ENCODE measurements at places on chromosomes 2 and 18.

- peaks cover 5% of the 10 kb centered on the region for H3K36me3 ChIP-seq
- DNase-seq: no peak
- H3K27me3 ChIP-seq: no peaks in the 10 kb centered on the region
- H3K4me1 ChIP-seq: peaks cover 56% of the 10 kb centered on the region
Observed at GRCh38 chr2:74000666-74001065, 16.0 kb downstream of the TET3 start.

DNA sequence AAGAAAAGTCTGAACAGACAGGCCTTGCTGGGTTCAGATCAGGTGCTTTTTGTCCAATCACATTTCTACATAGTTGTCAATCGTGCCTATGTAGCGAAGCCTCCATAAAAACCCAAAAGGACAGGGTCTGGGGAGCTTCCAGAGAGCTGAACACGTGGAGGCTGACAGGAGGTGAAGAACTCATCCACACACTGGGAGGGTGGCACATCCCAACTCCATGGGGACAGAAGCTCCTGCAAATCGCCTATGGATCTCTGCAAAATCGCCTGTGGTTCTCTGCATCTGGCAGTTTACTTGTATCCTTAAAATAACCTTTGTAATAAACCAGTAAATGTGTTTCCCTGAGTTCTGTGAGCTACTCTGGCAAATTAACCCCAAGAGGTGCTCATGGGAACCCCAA, 12.4 kb downstream of the ALPK2 start:
- no peak for DNase-seq
- peak overlapping the region; percentile 73 for H3K27ac ChIP-seq
- H3K27me3 ChIP-seq: no peaks in the 10 kb centered on the region
- peaks cover 21% of the 10 kb centered on the region for H3K4me1 ChIP-seq

GRCh38 chr2:215082446-215082845, 56.0 kb downstream of the ABCA12 start:
- H3K27ac ChIP-seq: no peak overlapping the region
- H3K4me3 ChIP-seq: no peak overlapping the region

- no peak overlapping the region for H3K4me3 ChIP-seq
- peak overlapping the region; percentile 28 for H3K27ac ChIP-seq
- H3K4me1 ChIP-seq: peaks cover 49% of the 10 kb centered on the region
- H3K36me3 ChIP-seq: peaks cover 2% of the 10 kb centered on the region
Observed at GRCh38 chr2:160372585-160372984, 121.0 kb downstream of the RBMS1 start.

GRCh38 chr2:81835321-81836000, 1530.9 kb upstream of the LRRTM1 start:
- H3K4me3 ChIP-seq: no peak overlapping the region
- no peaks in the 10 kb centered on the region for H3K27me3 ChIP-seq
- DNase-seq: no peak
- H3K27ac ChIP-seq: no peak overlapping the region
- H3K4me1 ChIP-seq: no peaks in the 10 kb centered on the region

DNA sequence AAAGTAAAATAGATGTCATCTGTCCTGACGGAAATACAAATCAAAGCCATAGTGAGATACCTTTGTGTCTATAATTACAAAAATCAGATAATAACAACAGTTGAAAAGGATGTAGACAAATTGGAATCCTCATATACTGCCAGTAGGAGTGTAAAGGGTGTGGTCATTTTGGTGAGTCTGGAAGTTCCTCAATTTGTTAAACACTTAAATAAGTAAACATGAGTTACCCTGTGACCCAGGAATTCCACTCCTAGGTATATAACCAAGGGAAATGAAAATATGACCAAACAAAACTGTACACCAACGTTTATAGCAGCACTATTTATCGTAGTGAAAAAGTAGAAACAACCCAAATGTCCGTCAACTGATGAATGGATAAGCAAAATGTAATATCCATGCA, 24.0 kb downstream of the R3HDM1 start:
- peaks cover 3% of the 10 kb centered on the region for H3K36me3 ChIP-seq
- H3K27ac ChIP-seq: no peak overlapping the region
- peaks cover 8% of the 10 kb centered on the region for H3K4me1 ChIP-seq
- no peak for DNase-seq
- no peaks in the 10 kb centered on the region for H3K27me3 ChIP-seq

DNA sequence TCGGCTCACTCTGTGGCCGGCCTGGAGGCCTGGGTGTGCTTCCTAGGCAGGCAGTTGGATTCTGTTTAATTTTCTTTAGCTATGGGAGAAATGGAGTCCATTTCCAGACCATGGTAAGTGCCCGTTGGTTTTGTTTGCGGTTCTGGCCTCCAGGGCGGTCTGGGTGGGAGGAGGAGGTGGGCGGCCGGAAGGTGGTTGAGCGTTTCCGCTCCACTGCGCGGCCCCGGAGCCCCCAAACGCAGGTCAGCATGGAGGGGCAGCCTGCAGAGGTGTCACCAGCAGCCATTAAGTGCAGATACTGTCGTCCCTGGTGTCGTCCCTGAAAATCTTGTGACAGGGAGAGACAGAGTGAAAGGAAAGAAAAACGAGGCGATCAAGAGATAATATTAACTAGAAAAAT, 303.9 kb downstream of the GBX2 start:
- no peak overlapping the region for H3K4me3 ChIP-seq
- no peak overlapping the region for H3K27ac ChIP-seq
- H3K36me3 ChIP-seq: no peaks in the 10 kb centered on the region
- no peaks in the 10 kb centered on the region for H3K4me1 ChIP-seq

GRCh38 chr18:10459587-10459986, 5.2 kb downstream of the APCDD1 start:
- H3K27me3 ChIP-seq: peaks cover 8% of the 10 kb centered on the region
- peaks cover 2% of the 10 kb centered on the region for H3K4me1 ChIP-seq
- no peak for DNase-seq
- H3K27ac ChIP-seq: no peak overlapping the region
- H3K4me3 ChIP-seq: no peak overlapping the region

DNA sequence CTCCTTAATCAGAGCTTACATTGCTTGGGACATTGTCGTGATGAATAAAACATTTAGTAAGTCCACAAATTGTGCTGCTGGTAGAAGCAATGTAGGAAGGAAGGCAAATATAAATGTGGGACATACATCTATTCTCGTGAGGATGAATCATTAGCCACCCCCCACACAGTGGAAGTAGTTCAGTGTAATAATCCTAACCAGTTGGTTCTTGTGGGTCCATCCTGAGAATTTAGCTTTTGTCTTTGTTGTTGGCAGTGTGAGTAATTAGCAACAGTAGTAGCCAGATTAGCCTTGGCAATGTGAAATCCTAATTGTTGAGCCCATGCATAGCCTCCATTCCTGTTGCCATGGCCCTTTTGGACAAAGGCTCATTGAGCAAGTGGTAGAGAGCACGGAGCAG, 532.1 kb downstream of the FBXO15 start:
- no peaks in the 10 kb centered on the region for H3K4me1 ChIP-seq
- DNase-seq: no peak
- H3K27me3 ChIP-seq: no peaks in the 10 kb centered on the region

GRCh38 chr18:46386788-46387187, 270.2 kb downstream of the LOXHD1 start:
- no peaks in the 10 kb centered on the region for H3K36me3 ChIP-seq
- H3K27ac ChIP-seq: no peak overlapping the region
- peaks cover 5% of the 10 kb centered on the region for H3K27me3 ChIP-seq

DNA sequence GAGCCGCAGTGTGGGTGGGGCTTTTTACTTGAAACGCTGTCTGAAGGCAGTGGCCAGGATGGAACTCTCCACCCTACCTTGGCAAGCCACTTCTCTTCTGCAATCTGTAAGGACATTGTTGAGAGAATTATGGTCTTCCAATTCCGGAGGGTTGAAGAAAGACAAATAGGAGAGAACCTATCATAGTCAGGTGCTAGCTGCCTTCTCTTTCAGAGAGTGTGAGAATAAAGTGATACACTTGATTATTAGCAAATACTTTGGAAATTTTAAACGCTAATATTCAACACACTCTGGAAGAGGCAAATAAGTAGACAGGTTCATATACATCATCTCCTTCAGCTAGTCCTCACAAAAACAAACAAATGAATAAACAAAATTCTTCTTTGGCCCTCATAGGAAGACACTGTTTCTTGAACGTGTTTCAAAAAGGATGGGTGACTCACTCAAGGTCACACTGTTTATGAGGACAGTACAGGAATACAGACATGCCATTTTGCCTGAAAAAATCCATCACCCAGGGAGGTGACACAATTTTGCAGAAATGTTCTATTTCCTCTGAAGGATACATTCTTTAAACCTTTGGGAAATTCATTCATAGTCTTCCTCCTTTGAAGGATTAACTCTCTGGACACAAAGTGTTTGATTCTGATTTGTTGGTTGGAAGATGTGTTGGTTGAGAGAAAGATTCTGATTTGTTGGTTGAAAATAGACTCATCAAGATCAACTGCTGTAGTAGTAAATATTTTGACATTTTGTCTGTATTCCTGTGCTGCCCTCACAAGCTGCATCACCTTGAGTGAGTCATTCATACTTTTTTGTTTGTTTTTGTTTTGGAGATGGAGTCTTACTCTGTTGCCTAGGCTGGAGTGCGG, 2.2 kb upstream of the IL1RN start:
- peaks cover 19% of the 10 kb centered on the region for H3K4me1 ChIP-seq
- no peak overlapping the region for H3K4me3 ChIP-seq
- H3K27me3 ChIP-seq: no peaks in the 10 kb centered on the region

GRCh38 chr18:63586966-63587365, at the start of gene SERPINB13:
Gene SERPINB13 (plus strand): TSS chr18:63587343. CDS start chr18:63588668, 1,325 bp downstream.
- no peak within 1 kb of the TSS for H3K27ac ChIP-seq
- no peak within 1 kb of the TSS for H3K4me3 ChIP-seq
- DNase-seq: no peak
- H3K27me3 ChIP-seq: peaks cover 9% of the 10 kb centered on the region
- no peaks in the 10 kb centered on the region for H3K4me1 ChIP-seq
- no peaks in the 10 kb centered on the region for H3K36me3 ChIP-seq

- DNase-seq: no peak
- no peak overlapping the region for H3K27ac ChIP-seq
- no peaks in the 10 kb centered on the region for H3K36me3 ChIP-seq
- peaks cover 16% of the 10 kb centered on the region for H3K4me1 ChIP-seq
- no peak overlapping the region for H3K4me3 ChIP-seq
Observed at GRCh38 chr18:46754661-46755292, 2.1 kb downstream of the ST8SIA5 start.

DNA sequence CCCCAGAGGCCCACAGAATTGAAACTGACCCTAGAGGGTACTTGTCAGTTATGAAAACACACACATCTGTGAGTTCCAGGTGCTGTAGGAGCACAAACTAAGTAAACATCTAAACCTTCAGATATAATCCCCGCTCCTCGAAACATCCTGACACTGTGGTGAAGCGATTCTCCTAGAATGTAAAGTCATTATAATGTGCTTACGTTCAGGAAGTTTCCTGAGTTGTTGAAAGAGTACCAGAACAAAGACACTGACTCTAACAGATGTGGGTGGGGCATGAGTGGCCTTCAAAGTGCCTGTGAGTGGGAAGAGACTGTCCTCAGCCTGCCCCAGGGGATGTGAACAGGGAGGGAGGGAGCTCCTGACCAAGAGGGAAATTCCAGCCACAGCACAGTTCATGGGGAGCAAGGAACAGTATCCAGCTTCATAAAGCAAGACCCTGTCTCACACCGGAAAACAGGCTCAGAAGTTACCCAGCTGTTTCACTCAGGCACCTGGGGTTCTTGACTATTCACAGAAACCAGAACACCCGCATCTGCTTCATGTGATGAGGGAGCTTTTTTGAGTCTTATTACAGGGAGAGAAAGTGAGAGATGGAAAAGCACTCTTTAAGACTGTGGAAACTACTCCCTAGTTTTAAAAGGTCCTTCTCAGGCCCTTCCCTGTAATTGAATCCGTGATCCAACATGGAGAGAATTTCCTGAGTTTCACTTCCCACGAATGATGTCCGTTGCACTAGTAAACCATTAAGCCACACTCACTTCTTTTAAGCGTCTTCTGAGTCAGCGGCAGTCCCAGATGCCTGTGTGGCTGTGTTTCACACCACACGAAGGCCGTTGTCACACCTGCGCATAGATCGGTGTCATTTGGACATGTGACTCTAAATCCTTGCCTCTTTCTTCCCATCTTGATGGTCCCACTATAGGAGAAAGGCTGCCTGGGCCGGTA, 88.6 kb upstream of the EML6 start:
- peaks cover 29% of the 10 kb centered on the region for H3K36me3 ChIP-seq
- DNase-seq: peak; percentile 25
- H3K4me3 ChIP-seq: peak overlapping the region; percentile 57
- peak overlapping the region; percentile 93 for H3K27ac ChIP-seq
- peaks cover 34% of the 10 kb centered on the region for H3K4me1 ChIP-seq
